Muscle of leg (tissue), 16 donors: ENCODE measurements at places on chromosomes 16 and 17. TPM values are rescaled to one million over a fixed set of nuclear protein-coding genes. Genes with fewer than 3 reads are reported as not detected.

- no peaks in the 10 kb centered on the region for H3K36me3 ChIP-seq
- H3K4me3 ChIP-seq = no peak overlapping the region
- H3K4me1 ChIP-seq = no peaks in the 10 kb centered on the region
- no peak overlapping the region for H3K27ac ChIP-seq
These were observed 60.6 kb downstream of the BCAS3 start for GRCh38 chr17:60738287-60738686.

GRCh38 chr17:4633643-4634042 lies 7.8 kb downstream of the ALOX15 start:
- peaks cover 39% of the 10 kb centered on the region for H3K27me3 ChIP-seq
- H3K4me1 ChIP-seq = no peaks in the 10 kb centered on the region
- no peak for DNase-seq
- no peak overlapping the region for H3K27ac ChIP-seq
- H3K4me3 ChIP-seq = no peak overlapping the region

Gene KRT31
- total RNA-seq = 3.3 TPM

Gene SULT1A1
- 32.3 TPM for total RNA-seq

DNA sequence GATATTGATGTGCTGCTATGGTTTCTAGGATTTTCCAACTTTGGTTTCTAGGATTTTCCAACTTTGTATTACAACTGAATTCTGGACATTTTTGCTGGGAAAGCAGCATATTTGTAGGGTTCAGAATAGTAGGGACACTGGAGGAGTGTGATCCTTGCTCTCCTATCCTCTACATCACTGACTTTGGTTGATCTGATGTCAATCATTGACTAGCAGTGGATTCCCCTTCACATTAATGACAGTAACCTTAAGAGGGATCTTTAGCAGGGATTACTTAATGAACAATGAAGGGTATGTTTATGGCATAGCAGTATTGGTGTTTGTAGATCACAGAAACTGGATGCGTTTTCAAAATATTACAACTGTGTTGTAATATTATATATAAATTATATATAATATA lies 67.4 kb downstream of the MAP2K4 start:
- H3K27ac ChIP-seq = no peak overlapping the region
- H3K36me3 ChIP-seq = peaks cover 9% of the 10 kb centered on the region
- no peak for DNase-seq

DNA sequence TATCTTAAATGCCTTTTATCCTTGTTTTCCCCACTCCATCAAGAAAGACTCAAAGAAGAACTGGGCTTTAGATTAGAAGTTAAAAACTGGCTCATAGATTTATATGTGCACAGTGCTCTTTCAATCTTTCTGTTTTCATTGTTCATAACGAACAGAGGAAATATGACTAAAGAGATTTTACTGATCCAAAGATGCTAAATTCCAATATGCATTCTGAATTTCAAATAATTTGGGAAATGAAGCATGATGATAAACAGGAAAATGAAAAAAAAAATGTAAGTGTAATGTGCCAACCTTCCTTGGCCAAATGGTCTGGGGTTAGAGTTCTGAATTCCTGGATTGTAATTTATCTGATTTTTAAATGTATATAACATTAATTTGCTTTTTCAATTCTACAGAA lies 25.0 kb upstream of the SMIM36 start:
- no peaks in the 10 kb centered on the region for H3K27me3 ChIP-seq
- H3K27ac ChIP-seq = no peak overlapping the region
- no peaks in the 10 kb centered on the region for H3K4me1 ChIP-seq
- no peak overlapping the region for H3K4me3 ChIP-seq
- no peaks in the 10 kb centered on the region for H3K36me3 ChIP-seq
- DNase-seq = no peak

Gene CYLD
- total RNA-seq = 29.1 TPM

- peaks cover 5% of the 10 kb centered on the region for H3K27me3 ChIP-seq
- H3K36me3 ChIP-seq = no peaks in the 10 kb centered on the region
- H3K4me3 ChIP-seq = no peak overlapping the region
- DNase-seq = no peak
- no peaks in the 10 kb centered on the region for H3K4me1 ChIP-seq
These were observed 30.5 kb upstream of the NKD1 start for GRCh38 chr16:50517450-50518252.

Gene NPIPB6
- total RNA-seq = 2.0 TPM

Gene CCL2
- 53.8 TPM for total RNA-seq

Gene SLC52A1
- total RNA-seq = 0.04 TPM

- peaks cover 2% of the 10 kb centered on the region for H3K4me1 ChIP-seq
- DNase-seq = no peak
- H3K27me3 ChIP-seq = no peaks in the 10 kb centered on the region
- no peak overlapping the region for H3K27ac ChIP-seq
These were observed 8.9 kb downstream of the VPS4A start for GRCh38 chr16:69319826-69320739.

GRCh38 chr16:9736547-9736946 lies 445.7 kb downstream of the GRIN2A start:
- H3K27me3 ChIP-seq = no peaks in the 10 kb centered on the region
- peak; percentile 11 for DNase-seq
- no peaks in the 10 kb centered on the region for H3K4me1 ChIP-seq
- no peak overlapping the region for H3K4me3 ChIP-seq
- H3K36me3 ChIP-seq = no peaks in the 10 kb centered on the region
- H3K27ac ChIP-seq = no peak overlapping the region

DNA sequence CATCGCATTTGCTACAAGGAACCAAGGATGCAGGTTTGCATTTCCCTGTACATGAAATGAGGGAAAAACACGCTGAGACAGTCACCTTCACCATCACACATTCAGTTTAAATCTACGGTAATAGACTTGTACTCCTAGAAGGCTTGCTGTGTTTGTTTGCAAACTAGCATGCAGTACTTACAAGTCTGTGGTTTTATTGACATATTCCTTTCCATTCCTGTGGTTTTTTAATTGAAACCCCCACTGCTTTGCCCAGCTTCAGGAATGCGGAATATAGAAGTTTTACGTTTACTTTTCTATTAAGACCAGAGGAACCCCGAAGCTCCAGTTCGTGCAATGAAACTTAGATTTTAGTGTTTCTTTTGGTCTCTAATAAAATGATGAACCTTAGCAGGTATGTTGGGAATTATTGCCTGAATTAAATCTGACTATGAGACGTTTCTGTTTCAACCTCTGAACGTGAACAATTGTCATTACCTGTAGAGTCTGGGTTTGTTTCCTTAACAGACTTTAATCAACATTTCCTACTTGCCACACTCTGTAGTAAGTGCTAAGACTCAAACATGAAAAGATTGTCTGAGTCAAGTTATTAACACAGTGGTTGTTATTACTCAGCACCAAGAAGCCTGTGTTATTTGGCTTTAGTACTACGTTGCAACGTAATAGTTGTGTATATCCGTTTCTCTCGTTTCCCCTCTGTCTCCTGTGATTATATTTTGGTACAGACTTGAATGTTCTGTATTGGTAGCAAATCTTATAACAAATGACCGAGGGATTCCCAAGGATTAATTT lies 793.3 kb upstream of the GOT2 start:
- no peak for DNase-seq
- no peaks in the 10 kb centered on the region for H3K36me3 ChIP-seq
- H3K27ac ChIP-seq = no peak overlapping the region
- H3K4me3 ChIP-seq = no peak overlapping the region
- H3K4me1 ChIP-seq = no peaks in the 10 kb centered on the region

Gene AOC3
- total RNA-seq = 6.9 TPM

Gene SLC16A13
- 0.18 TPM for total RNA-seq

Gene CSF3
- 0.13 TPM for total RNA-seq

Gene SMIM36
- not detected for total RNA-seq

DNA sequence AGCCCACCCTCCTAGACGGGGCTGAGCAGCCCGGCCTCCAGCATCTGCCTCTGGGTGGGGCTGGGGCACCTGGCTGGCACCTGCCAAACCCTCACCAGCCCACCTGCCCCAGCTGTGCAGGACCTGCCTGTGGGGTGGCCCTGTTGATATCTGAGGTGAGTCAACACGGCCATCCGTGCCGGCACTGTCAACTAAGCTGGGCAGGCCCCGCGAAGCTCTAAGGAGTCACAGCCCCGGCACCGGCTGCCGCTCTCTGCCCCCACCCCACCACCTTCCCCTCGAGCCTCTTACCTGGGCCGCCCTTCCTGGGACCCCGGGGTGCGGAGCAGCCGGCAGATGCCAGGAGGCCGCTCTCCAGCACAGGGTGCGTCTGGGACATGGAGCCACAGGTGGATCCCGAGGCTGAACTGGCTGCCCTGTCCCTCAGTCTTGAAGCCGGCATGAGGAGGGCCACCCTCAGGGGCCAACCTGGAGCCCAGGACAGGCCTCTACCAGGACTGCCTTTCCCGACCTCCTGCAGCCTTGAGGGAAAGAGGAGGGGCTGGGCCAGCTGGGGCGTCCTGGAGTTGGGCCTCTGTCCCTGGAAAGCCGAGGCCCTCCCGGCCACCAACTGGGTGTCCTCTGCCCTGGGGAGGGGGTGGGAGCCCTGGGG lies 515 bp downstream of the CBFA2T3 start:
- no peak overlapping the region for H3K27ac ChIP-seq
- no peak overlapping the region for H3K4me3 ChIP-seq
- peaks cover 49% of the 10 kb centered on the region for H3K4me1 ChIP-seq
- H3K36me3 ChIP-seq = no peaks in the 10 kb centered on the region

- H3K36me3 ChIP-seq = no peaks in the 10 kb centered on the region
- H3K4me3 ChIP-seq = no peak overlapping the region
- no peaks in the 10 kb centered on the region for H3K27me3 ChIP-seq
- H3K4me1 ChIP-seq = peaks cover 54% of the 10 kb centered on the region
- H3K27ac ChIP-seq = peak overlapping the region; percentile 42
- no peak for DNase-seq
These were observed 4.4 kb downstream of the JUP start for GRCh38 chr17:41782142-41782541.

Gene ODAD4
- 0.44 TPM for total RNA-seq

Gene NACA2
- 0.22 TPM for total RNA-seq

DNA sequence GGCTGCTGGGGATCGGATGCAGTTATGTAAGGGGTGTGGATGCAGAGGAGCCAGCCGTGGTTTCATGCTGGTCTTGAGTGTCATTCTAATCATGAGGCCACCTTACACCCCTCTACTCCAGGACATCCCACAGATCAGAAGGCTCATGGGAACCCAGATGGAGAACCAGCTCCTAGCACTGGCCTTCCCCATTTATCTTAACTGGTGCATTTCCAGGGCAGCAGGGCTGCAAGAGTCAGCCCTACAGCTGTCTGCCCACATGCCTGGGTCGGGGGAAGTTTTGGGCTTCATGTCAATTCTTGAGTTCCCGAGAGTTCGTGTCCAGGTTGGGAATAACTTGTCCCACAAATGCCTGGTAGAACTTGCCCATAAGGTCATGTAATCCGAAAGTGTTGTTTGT lies 29.1 kb downstream of the RPTOR start:
- H3K36me3 ChIP-seq = no peaks in the 10 kb centered on the region
- no peaks in the 10 kb centered on the region for H3K4me1 ChIP-seq
- H3K27me3 ChIP-seq = no peaks in the 10 kb centered on the region

- peaks cover 12% of the 10 kb centered on the region for H3K4me1 ChIP-seq
- H3K27ac ChIP-seq = no peak overlapping the region
- H3K36me3 ChIP-seq = no peaks in the 10 kb centered on the region
- DNase-seq = peak; percentile 88
- H3K4me3 ChIP-seq = no peak overlapping the region
These were observed 19.1 kb upstream of the STAC2 start for GRCh38 chr17:39244600-39245570.

Gene KRTAP4-1
- not detected for total RNA-seq

GRCh38 chr17:55448681-55449080 lies 27.0 kb upstream of the MMD start:
- no peak for DNase-seq
- H3K4me3 ChIP-seq = no peak overlapping the region
- no peaks in the 10 kb centered on the region for H3K27me3 ChIP-seq
- no peak overlapping the region for H3K27ac ChIP-seq
- peaks cover 7% of the 10 kb centered on the region for H3K4me1 ChIP-seq

GRCh38 chr16:27515874-27516353 lies 33.8 kb downstream of the GTF3C1 start:
- no peak for DNase-seq
- H3K4me1 ChIP-seq = peaks cover 12% of the 10 kb centered on the region
- H3K36me3 ChIP-seq = peaks cover 82% of the 10 kb centered on the region
- no peak overlapping the region for H3K4me3 ChIP-seq
- H3K27me3 ChIP-seq = no peaks in the 10 kb centered on the region
- H3K27ac ChIP-seq = no peak overlapping the region

GRCh38 chr17:50934672-50935220 lies 68.6 kb upstream of the TOB1 start:
- no peaks in the 10 kb centered on the region for H3K36me3 ChIP-seq
- H3K4me3 ChIP-seq = no peak overlapping the region
- no peak for DNase-seq
- peak overlapping the region; percentile 63 for H3K27ac ChIP-seq
- H3K27me3 ChIP-seq = no peaks in the 10 kb centered on the region

Gene USH1G
- not detected for total RNA-seq

GRCh38 chr16:83859265-83859664 lies 39.6 kb upstream of the MLYCD start:
- H3K27me3 ChIP-seq = peaks cover 4% of the 10 kb centered on the region
- no peak overlapping the region for H3K4me3 ChIP-seq
- no peaks in the 10 kb centered on the region for H3K36me3 ChIP-seq
- H3K4me1 ChIP-seq = no peaks in the 10 kb centered on the region
- DNase-seq = no peak

GRCh38 chr16:74561626-74562025 lies 45.3 kb downstream of the GLG1 start:
- H3K4me3 ChIP-seq = no peak overlapping the region
- no peak for DNase-seq
- H3K27me3 ChIP-seq = no peaks in the 10 kb centered on the region
- no peak overlapping the region for H3K27ac ChIP-seq
- H3K36me3 ChIP-seq = peaks cover 5% of the 10 kb centered on the region

DNA sequence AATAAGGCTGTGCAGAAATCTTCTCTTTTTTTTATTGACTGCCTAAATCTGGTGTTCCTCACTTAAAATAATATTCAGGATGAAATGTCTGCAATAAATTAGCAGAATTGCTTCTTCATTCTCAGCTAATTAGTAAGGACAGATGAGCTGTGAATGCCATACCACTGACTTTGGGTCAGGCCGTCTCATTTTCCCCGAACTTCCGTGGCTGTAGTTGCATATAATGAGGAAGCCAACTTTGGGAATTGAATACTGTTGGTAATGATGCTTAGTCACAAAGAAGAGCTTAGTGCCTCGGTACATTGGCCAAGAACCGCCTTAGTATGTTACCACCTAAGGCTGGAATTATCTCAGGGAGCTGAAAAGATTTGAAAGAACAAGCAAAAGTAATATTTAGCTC lies 47.6 kb downstream of the NUP93 start:
- no peaks in the 10 kb centered on the region for H3K4me1 ChIP-seq
- DNase-seq = no peak
- H3K4me3 ChIP-seq = no peak overlapping the region

DNA sequence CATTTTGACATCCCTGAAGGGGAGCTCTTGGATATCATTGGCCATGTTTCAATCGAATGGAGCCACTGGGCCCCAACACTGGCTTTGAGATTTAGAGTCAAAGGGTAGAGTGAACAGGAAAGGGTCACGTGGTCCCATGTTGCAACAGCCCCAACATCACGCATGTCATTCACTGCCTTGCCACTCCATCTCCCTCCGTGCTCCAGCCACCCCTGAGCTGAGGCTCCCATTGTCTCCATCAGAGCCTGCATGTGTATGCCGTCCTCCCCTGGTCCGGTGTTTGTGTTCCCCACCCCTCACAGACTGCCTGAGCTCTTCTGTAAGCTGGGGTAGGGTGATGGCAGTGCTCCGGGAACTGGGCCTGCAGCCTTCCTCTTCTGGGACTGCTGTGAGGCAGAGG lies 12.1 kb downstream of the NFE2L1 start:
- no peak for DNase-seq
- H3K4me1 ChIP-seq = peaks cover 8% of the 10 kb centered on the region
- H3K27me3 ChIP-seq = no peaks in the 10 kb centered on the region
- H3K36me3 ChIP-seq = peaks cover 84% of the 10 kb centered on the region
- no peak overlapping the region for H3K4me3 ChIP-seq
- no peak overlapping the region for H3K27ac ChIP-seq
